AML-193 (cell line): ENCODE measurements at places on chromosomes 2 and 18.

DNA sequence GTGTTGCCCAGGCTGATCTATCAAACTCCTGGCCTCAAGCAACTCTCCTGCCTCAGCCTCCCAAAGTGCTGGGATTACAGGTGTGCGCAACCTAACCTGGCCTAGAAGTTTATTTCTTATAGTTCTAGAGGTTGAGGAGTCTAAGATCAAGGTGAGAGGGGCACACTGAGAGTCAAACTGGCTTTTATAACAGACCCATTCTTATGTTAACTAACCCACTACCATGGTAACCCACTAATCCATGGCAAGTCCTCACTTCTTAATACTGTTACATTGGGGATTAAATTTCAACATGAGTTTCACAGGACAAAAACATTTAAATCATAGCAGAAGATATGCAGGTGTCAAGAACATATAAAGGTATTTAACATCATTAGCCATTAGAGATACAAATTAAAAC is 50.6 kb downstream of the MDH1 start:
- DNase-seq: no peak

- peak; percentile 12 for DNase-seq
Observed at GRCh38 chr2:150109028-150109427, 378.4 kb downstream of the RND3 start.

GRCh38 chr18:49743117-49743567 is 70.2 kb downstream of the ACAA2 start:
- DNase-seq: no peak

DNA sequence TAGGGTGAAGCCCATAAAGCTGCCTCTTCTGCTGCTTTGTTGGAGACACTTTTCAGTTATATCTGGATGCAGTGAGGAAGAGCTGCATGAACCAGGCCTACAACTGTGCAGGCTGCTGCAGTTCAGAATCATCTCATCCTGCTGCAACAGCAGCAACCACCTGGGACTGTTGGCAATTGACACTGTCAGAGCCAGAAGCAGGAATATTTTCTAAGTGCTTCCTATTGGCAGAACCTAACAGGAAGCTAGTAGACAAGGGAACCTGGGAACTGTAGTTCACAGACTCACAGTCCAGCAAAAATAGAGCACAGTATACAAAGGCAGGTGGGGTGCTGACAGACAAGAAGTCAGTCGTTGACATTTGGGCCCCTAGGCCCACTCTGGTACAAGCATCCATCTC is 452.9 kb upstream of the SPRED2 start:
- no peak for DNase-seq

GRCh38 chr2:231765496-231765929 is 15.6 kb downstream of the PDE6D start:
- DNase-seq: no peak
